ENCODE measurements at places on chromosomes 4 and X.

DNA sequence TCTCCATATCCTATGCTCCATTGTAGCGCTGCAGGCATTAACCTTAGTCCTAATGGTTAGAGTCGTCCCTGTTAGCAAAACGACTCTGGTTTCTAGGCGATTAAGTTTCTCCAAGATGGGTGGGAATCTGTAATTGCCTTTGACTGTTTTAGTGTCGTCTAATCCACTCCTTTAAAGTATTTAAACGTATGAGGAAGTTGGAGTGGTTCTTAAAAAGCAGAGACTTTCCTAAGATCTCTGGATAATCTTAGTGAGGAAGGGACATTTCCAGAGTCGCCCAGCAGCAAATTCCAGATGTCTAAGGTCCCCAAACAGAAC is 285 bp downstream of the MRPS18C start:
- DNase-seq, result no peak

DNA sequence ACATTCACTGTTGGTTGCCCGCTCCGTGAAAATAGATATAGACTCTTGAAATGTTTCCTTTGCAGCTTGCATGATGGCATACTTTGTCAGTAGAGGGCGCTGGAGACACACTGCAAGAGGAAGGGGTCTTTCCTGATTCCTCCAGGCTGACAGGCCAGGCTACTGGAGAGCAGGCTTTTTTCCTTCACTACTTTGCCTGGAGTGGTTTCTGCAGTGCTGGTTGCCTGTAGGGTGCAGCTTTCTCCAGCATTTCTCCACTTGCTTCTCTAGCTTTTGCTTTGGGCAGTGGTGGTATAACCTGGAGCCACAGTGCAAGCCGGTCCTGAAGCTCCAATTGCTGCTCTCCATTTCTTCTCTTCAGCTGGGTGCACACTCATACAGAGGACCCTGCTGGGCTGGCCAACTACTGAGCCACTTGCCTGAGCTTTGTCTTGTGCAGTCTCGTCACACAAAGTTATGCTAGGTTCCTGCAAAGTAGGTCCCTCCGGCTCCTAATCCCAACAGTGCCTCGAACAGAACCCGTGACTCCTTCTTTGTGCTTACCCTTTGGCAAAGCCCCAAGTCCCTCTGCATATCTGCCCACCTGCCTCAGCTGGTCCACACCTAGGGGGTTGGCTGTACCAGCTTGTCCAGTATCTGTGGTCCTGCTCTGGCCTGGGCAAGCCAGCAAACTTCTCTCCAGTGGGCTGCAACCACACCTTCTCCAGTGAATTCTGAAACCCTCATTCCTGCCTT is 46.3 kb downstream of the RASSF6 start:
- peak; percentile 31 for DNase-seq

- DNase-seq, result no peak
Observed at GRCh38 chrX:143296521-143296920, 220.8 kb downstream of the SPANXN3 start.

DNA sequence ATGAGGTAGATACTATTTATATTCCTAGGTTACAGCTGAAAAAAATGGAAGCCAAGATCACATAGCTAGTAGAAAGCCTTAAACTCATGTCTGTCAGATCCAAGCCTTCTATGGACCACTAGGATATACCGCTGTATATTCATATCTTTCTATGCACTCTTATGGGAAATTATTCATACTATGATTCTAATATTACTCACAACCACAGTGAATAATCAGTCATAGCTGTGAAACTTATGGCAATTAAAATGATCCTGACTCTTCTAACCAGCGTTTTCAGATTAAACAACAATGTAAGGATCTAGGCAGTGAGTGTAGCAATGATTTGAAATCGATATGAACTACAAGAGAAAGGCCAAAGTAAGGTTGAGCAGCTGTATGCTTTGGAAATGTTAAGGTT is 111.0 kb downstream of the RASGEF1B start:
- no peak for DNase-seq

DNA sequence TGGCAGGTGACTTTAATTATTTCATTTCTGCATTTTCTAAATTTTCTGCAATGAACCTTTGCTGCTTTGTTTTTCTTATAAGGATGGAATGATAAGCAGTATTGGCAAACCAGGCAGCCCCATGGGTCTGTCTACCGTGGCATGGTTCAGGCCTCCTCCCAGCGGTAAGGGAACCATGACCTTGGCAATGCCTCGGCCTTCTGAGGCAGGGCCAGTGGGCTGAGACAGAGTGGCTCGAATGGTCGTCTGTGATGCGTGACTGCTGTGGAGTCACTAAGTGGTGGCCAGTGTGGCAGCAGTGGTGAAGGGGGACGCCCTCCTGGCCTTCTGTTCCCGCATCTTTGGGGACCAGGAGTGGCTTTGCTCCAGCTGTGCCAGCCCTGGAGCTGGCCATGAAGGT is 43.6 kb upstream of the GRPEL1 start:
- no peak for DNase-seq

GRCh38 chr4:123930996-123931395 is 534.4 kb downstream of the SPRY1 start:
- no peak for DNase-seq

Measured in Right ventricle myocardium superior (tissue), 1 donor.